ENCODE measurements at places on chromosomes 11 and 22.

DNA sequence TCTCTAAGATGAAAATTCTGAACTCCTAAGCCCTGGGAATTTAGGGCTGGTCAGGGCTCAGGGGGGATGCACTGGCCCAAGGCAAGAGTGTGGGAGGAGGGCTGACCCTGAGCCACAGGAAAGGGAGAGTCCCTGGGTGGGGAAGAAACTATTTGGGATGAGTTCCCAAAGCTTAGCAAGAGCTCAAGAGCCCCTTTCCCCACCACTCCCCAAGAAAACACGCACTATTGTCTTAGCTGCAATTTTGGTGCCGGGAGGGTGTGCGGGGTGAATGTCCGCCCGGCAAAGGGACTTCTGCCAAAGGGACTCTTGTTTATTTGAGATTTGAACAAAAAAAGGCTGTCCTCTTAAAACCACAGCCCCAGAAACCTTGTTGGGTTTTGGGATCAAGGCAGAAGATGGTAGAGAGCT lies 37.0 kb downstream of the KIAA1671 start:
- DNase-seq = no peak

DNA sequence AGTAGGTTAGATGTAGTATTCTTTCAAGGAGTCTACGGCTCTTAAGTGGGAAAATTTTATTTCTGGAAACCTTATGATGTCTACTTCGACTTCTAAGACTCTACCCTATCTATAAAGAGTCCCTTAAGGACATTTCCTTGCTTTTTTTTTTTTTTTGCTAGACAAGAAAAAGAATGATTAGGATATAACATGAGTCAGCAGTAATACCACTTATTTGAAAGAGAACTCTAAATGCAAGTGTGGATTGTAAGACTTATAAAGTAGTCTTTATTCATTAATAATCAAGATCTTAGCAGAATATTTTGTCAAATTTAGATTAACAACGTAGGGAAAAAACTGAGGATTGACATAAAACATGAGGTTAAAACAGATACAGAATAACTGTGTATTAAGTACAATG lies 71.0 kb downstream of the DKK3 start:
- DNase-seq = no peak

- DNase-seq = no peak
These were observed 92.7 kb upstream of the TBCEL start for GRCh38 chr11:120931057-120931779.

DNA sequence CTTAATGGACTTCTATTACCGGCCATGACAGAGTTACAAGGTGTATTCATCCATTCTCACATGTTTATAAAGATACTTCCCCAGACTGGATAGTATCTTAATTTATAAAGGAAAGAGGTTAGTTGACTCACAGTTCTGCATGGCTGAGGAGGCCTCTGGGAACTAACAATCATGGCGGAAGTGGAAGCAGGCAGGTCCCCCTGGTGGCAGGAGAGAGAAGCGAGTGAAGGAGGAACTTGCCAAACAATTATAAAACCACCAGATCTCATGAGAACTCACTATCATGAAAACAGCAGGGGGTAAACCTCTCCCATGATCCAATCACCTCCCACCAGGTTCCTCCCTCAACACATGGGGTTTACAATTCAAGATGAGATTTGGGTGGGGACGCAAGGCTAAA lies 170.0 kb upstream of the PDGFD start:
- no peak for DNase-seq

GRCh38 chr11:47932544-47932943 lies 47.8 kb upstream of the PTPRJ start:
- no peak for DNase-seq

DNA sequence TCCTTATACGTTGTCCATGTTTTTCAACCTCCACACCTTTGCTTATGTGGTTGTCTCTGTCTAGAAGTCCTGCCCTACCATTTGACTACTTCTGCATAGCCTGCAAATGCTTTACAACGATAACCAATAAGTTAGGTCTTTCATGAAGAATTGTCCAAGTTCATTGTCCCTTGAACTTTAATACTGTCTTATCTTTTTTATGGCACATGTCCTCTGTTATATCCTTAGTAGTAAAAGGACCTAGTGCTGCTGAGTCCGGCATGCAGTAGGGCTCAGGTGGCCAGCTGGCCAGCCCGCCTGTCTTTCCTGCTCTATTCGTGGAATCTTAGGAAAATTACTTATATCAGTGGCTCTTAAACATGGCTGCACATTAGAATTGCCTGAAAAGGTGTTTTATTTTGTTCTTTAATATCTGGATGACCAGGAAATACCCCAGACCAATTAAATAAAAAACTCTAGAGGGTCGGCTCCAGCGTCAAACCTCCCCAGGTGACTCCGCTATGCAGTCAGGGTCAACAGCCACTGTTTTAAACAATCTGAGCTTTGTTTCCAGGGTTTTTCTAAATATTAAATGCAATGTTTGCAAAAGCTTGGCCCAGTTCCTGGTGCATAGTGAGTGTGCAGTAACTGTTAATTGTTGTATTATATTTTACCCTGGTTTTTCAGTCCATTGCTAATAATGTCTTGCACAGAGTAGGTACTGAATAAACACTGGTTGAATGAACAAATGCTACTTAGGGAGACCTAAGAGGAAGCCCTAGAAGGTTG lies 64.6 kb upstream of the SESN3 start:
- DNase-seq = no peak

GRCh38 chr11:92841719-92842118 lies 127.7 kb upstream of the MTNR1B start:
- no peak for DNase-seq

DNA sequence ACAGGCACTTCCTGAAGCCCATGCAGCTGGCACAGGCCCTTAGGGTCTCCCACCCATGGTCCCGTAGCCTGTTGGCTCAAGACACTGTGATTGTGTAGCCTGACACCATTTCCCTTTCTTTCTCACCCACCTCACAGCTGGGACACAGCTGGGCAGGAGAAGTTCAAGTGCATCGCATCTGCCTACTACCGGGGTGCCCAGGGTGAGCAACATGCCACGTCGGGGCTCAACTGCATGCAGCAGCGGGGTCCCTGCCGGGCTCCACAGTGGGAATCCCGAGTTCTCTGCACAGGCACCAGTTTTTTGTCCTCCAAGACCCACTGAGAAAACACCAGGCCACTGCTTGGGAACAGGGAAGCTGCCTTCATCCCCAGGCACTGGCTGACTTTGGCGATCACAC lies 10.6 kb downstream of the RAB36 start:
- no peak for DNase-seq

DNA sequence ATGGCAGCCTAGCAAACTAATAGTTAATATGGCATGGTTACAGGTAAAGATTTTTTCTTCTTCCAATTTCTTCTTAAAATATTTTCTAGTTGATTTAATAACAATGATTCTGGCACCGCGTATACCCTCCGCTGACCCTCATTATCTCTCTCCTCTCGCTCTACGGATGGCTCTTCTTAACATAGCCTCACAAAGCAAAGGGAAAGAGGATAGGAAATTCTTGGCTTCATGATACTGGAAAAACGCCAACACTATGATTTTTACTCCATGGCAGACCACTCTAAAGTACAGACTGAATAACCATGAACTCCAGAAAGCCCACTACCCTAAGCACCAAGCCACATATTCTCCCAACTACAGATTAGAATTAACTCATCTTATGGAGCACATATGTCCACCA lies 6.1 kb downstream of the PI4KA start:
- no peak for DNase-seq

Data from activated naive CD8-positive, alpha-beta T cell treated with anti-CD3 and anti-CD28 coated beads, Interleukin-2, amount 10 ng/mL, durations not matched to agents 7 days and 5 days (primary cell).